ENCODE measurements at places on chromosomes 4 and X. TPM values are rescaled to one million over a fixed set of nuclear protein-coding genes. Genes with fewer than 3 reads are reported as not detected.

GRCh38 chr4:145520172-145520571, 38.5 kb downstream of the SMAD1 start:
- no peak overlapping the region for H3K27ac ChIP-seq
- no peak for DNase-seq
- no peaks in the 10 kb centered on the region for H3K4me1 ChIP-seq
- H3K4me3 ChIP-seq, result no peak overlapping the region
- no peaks in the 10 kb centered on the region for H3K27me3 ChIP-seq
- no peaks in the 10 kb centered on the region for H3K36me3 ChIP-seq

GRCh38 chr4:138949866-138950265, 65.7 kb upstream of the NOCT start:
- no peak overlapping the region for H3K27ac ChIP-seq
- H3K27me3 ChIP-seq, result no peaks in the 10 kb centered on the region
- DNase-seq, result no peak
- H3K4me3 ChIP-seq, result no peak overlapping the region
- H3K36me3 ChIP-seq, result no peaks in the 10 kb centered on the region

DNA sequence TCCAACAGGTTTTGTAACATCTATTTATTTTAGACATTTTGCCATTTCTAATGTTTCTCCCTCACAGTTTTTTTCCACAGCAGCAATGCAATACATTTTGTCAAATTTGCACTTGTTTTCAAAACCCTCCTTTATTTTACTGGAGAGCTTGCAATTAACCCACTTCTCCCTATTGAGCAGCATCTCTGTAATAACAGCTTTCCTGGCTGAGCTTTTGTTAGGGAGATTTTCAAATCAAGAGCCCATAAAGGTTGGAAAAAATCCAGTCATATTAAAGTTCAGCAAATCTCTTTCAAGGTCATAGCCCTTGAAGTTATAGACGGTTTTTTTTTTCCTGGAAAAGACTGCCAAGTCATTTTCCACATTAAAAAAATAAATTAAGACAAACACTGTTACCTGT, 450.6 kb upstream of the TENM3 start:
- no peak overlapping the region for H3K27ac ChIP-seq
- no peak overlapping the region for H3K4me3 ChIP-seq
- H3K27me3 ChIP-seq, result no peaks in the 10 kb centered on the region
- peaks cover 9% of the 10 kb centered on the region for H3K36me3 ChIP-seq

GRCh38 chr4:82561786-82562563, at the start of gene TMEM150C:
TSS of gene TMEM150C (minus strand) at chr4:82561988. CDS start at chr4:82504657, 57,331 bp downstream.
- peaks cover 69% of the 10 kb centered on the region for H3K27me3 ChIP-seq
- no peak for DNase-seq
- H3K27ac ChIP-seq, result no peak within 1 kb of the TSS
- H3K4me1 ChIP-seq, result peaks cover 12% of the 10 kb centered on the region

DNA sequence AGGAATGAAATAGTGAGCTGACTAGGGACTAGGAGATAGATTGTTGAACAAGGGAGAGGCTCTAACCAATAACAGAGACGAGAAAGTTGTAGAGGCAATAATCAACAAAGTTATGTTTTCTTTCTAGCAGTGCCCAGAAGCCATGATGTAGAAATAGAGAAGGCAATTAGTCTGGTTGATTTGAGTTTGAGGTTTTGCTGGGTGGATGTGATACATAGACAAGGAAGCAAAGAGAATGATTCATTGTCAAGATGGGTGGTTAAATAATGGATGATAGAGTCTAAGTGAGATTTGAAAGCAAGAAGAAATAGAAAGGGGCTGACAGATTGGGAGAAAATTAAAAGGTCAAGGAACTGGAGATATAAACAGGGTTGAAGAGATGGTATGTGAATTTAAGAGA, 11.2 kb downstream of the RBM41 start:
- H3K4me3 ChIP-seq, result no peak overlapping the region
- H3K4me1 ChIP-seq, result peaks cover 7% of the 10 kb centered on the region
- H3K27me3 ChIP-seq, result no peaks in the 10 kb centered on the region
- no peak for DNase-seq

- H3K4me1 ChIP-seq, result peaks cover 31% of the 10 kb centered on the region
- peaks cover 48% of the 10 kb centered on the region for H3K27me3 ChIP-seq
- peaks cover 23% of the 10 kb centered on the region for H3K36me3 ChIP-seq
- peak within 1 kb of the TSS; percentile 88 for H3K4me3 ChIP-seq
- H3K27ac ChIP-seq, result peak within 1 kb of the TSS; percentile 95
Observed at GRCh38 chr4:127782275-127783025, at the start of gene HSPA4L. TSS of gene HSPA4L (plus strand) at chr4:127782322. CDS start at chr4:127782551, 229 bp downstream.

DNA sequence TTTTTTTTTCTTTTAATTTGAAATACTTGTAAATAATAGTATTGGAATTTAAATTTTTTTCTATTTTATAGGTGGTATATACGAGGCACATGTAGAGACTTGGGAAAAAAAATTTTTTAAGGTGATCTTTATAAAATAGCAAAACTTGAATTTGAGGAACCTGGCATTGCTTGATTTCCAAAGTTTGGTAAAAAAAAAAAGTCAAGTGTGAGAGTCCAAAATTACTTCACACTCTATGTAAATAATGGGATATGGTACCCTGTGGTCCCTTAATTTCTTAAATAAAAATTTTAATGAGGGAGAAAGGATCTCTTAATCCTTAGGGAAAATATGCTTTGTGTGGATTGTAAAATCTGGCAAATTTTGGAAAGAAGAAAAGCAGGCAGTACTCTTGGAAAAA, 19.0 kb downstream of the SPRY1 start:
- H3K4me3 ChIP-seq, result no peak overlapping the region
- peaks cover 4% of the 10 kb centered on the region for H3K27me3 ChIP-seq
- H3K27ac ChIP-seq, result no peak overlapping the region

GRCh38 chr4:6134612-6135220, 65.6 kb downstream of the JAKMIP1 start:
- H3K4me3 ChIP-seq, result peak overlapping the region; percentile 68
- peaks cover 46% of the 10 kb centered on the region for H3K4me1 ChIP-seq
- no peaks in the 10 kb centered on the region for H3K27me3 ChIP-seq
- peaks cover 6% of the 10 kb centered on the region for H3K36me3 ChIP-seq
- DNase-seq, result no peak

DNA sequence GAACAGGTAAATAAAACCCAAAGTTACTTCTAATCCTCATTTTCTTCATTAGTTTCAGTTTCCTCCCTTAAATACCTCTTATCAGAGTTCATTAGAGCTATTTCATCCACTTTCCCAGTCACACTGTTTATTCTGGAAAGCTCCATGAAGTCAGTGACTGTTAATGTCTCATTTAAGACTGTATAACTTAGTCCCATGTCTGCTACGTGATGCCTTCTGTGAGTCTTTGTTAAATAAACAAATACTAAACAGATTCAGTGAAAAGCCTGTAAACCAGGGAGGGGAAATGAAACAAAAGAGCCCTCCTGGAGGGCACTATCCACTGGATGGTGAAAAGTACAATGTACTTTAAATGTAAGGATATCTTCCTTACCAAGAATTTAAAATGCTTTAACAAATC, 24.7 kb downstream of the ACE2 start:
- no peak overlapping the region for H3K27ac ChIP-seq
- DNase-seq, result no peak
- H3K4me3 ChIP-seq, result no peak overlapping the region
- H3K27me3 ChIP-seq, result peaks cover 24% of the 10 kb centered on the region
- H3K4me1 ChIP-seq, result no peaks in the 10 kb centered on the region

DNA sequence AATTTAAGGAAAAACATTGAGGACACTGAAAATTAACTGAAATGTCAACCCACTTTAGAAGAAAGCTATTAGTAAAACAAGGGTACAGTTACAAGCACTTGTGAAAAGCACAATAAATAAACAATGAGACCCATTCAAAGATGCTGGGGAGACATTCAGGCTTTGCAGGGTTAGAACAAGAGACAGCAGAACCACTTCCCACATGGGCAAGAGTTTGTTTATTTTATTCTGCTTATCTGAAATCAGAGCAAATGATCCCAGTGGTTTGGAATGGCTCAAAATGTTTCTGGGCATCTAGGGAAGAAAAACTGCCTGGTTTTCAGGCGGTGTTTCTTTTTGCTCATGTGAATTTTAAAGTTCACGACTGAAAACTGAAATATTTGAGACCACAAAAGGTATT, 42.4 kb downstream of the PPP3CA start:
- no peak overlapping the region for H3K4me3 ChIP-seq
- no peak overlapping the region for H3K27ac ChIP-seq
- peaks cover 22% of the 10 kb centered on the region for H3K4me1 ChIP-seq

DNA sequence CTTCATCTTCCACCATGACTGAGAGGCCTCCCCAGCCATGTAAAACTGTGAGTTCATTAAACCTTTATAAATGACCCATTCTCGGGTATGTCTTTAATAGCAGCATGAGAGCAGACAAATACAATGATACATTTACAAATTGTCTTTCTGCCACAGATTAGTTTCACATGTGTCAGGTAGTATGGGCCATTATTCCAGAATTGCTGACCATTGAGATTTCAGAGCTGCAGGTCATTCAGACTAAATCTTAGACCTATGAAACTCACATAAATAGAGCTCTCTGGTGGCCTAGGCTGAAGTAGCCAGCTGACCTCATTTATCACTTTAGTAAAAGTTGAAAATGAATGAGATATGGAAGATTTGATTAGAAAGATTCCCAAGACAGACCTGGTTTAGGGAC, 105.8 kb downstream of the FIP1L1 start:
- no peaks in the 10 kb centered on the region for H3K4me1 ChIP-seq
- H3K36me3 ChIP-seq, result no peaks in the 10 kb centered on the region
- H3K4me3 ChIP-seq, result no peak overlapping the region
- no peak overlapping the region for H3K27ac ChIP-seq

- peaks cover 38% of the 10 kb centered on the region for H3K4me1 ChIP-seq
- peak overlapping the region; percentile 89 for H3K27ac ChIP-seq
- peak overlapping the region; percentile 97 for H3K4me3 ChIP-seq
- H3K36me3 ChIP-seq, result no peaks in the 10 kb centered on the region
- no peak for DNase-seq
Observed at GRCh38 chr4:4541040-4541631, 712 bp downstream of the STX18 start.

GRCh38 chr4:71194454-71194853, 144.4 kb upstream of the SLC4A4 start:
- H3K4me1 ChIP-seq, result peaks cover 18% of the 10 kb centered on the region
- H3K36me3 ChIP-seq, result no peaks in the 10 kb centered on the region
- DNase-seq, result no peak
- no peaks in the 10 kb centered on the region for H3K27me3 ChIP-seq
- no peak overlapping the region for H3K4me3 ChIP-seq

- no peak for DNase-seq
- no peak overlapping the region for H3K27ac ChIP-seq
- H3K27me3 ChIP-seq, result no peaks in the 10 kb centered on the region
- no peaks in the 10 kb centered on the region for H3K36me3 ChIP-seq
- no peaks in the 10 kb centered on the region for H3K4me1 ChIP-seq
Observed at GRCh38 chr4:153927451-153927850, 138.6 kb upstream of the SFRP2 start.

DNA sequence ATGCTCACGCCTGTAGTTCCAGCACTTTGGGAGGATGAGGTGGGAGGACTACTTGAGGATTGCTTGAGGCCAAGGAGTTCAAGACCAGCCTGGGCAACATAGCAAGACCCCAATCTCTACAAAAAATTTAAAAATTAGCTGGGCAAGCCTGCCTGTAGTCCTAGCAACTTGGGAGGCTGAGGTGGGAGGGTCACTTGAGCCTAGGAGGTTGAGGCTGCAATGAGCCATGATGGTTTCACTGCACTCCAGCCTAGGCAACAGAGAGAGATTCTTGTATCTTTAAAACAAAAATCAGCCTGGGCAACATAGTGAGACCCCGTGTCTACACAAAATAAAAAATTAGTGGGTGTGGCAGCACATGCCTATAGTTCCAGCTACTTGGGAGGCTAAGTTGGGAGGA, 1.9 kb downstream of the ZNF41 start:
- no peak for DNase-seq
- H3K4me3 ChIP-seq, result peak overlapping the region; percentile 96
- peak overlapping the region; percentile 85 for H3K27ac ChIP-seq
- no peaks in the 10 kb centered on the region for H3K27me3 ChIP-seq
- no peaks in the 10 kb centered on the region for H3K36me3 ChIP-seq
- peaks cover 27% of the 10 kb centered on the region for H3K4me1 ChIP-seq

- no peaks in the 10 kb centered on the region for H3K4me1 ChIP-seq
- no peak overlapping the region for H3K4me3 ChIP-seq
- no peaks in the 10 kb centered on the region for H3K36me3 ChIP-seq
- DNase-seq, result no peak
- H3K27me3 ChIP-seq, result no peaks in the 10 kb centered on the region
Observed at GRCh38 chr4:79874197-79874596, 198.8 kb downstream of the ANTXR2 start.

- H3K27ac ChIP-seq, result no peak overlapping the region
- H3K36me3 ChIP-seq, result no peaks in the 10 kb centered on the region
- H3K27me3 ChIP-seq, result peaks cover 27% of the 10 kb centered on the region
- H3K4me3 ChIP-seq, result no peak overlapping the region
Observed at GRCh38 chr4:99665983-99666382, 8.4 kb upstream of the C4orf54 start.

- H3K27ac ChIP-seq, result no peak overlapping the region
- H3K4me1 ChIP-seq, result peaks cover 13% of the 10 kb centered on the region
- no peaks in the 10 kb centered on the region for H3K27me3 ChIP-seq
- no peak for DNase-seq
Observed at GRCh38 chr4:2343476-2343875, 75.0 kb downstream of the ZFYVE28 start.

DNA sequence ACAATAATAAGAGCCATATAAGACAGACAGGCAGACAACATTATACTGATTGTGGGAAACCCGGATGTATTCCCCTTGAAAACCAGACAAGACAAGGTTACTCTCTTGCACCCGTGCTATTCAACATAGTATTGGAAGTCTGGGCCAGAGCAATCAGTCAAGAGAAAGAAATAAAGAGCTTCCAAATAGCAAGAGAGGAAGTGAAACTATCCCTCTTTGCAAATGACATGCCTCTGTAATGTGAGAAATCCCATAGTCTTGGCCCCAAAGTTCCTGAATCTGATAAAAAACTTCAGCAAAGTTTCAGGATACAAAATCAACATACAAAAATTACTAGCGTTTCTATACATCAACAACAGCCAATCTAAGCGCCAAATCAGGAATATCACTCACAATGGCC, 102.1 kb downstream of the DCAF12L2 start:
- no peak overlapping the region for H3K4me3 ChIP-seq
- H3K4me1 ChIP-seq, result no peaks in the 10 kb centered on the region
- no peaks in the 10 kb centered on the region for H3K27me3 ChIP-seq
- H3K36me3 ChIP-seq, result no peaks in the 10 kb centered on the region
- no peak overlapping the region for H3K27ac ChIP-seq
- DNase-seq, result no peak

- no peaks in the 10 kb centered on the region for H3K36me3 ChIP-seq
- H3K4me3 ChIP-seq, result no peak overlapping the region
- no peak for DNase-seq
- H3K27ac ChIP-seq, result no peak overlapping the region
Observed at GRCh38 chrX:42755815-42756214, 22.1 kb downstream of the PPP1R2C start.

Gene TASL
- total RNA-seq, result 3.6 TPM

Gene ATP2B3
- total RNA-seq, result not detected

Gene SLC10A4
- total RNA-seq, result 0.39 TPM

Gene DUSP21
- total RNA-seq, result not detected

Gene TRMT44
- total RNA-seq, result 23.8 TPM

Gene KANTR
- total RNA-seq, result 17.6 TPM

Gene ACOT9
- total RNA-seq, result 42.6 TPM

Gene SLC49A3
- 10.5 TPM for total RNA-seq

Gene AP1AR
- 21.0 TPM for total RNA-seq

Gene F8A2
- total RNA-seq, result not detected

Gene LAMP2
- 58.6 TPM for total RNA-seq

Gene MAGEA3
- total RNA-seq, result not detected

All from natural killer cell treated with Interleukin-12 subunit alpha and Interleukin-12 subunit beta and Interleukin-15 and Interleukin-18, amount 100 ng/mL, for 72 hours (primary cell).